Articular chondrocyte of knee joint (primary cell): ENCODE measurements at places on chromosomes 11 and 22. TPM values are rescaled to one million over a fixed set of nuclear protein-coding genes. Genes with fewer than 3 reads are reported as not detected.

The OVOL1 gene
- total RNA-seq, result not detected in 2 replicates

The MMP27 gene
- not detected in 2 replicates for total RNA-seq

The OR6T1 gene
- total RNA-seq, result not detected in 2 replicates

The CBLIF gene
- total RNA-seq, result not detected in 2 replicates

The CNTF gene
- 1.5 and 3.7 TPM in 2 replicates for total RNA-seq

The CEP126 gene
- 14.0 and 17.4 TPM in 2 replicates for total RNA-seq

The IGSF9B gene
- total RNA-seq, result 7.1 TPM in 2 replicates

The TMA7B gene
- not detected in 2 replicates for total RNA-seq

The MFNG gene
- 0.39 and 0.86 TPM in 2 replicates for total RNA-seq

The PGA5 gene
- not detected in 2 replicates for total RNA-seq

The OR10A2 gene
- total RNA-seq, result not detected in 2 replicates

The APOA5 gene
- total RNA-seq, result not detected in 2 replicates

The SLC5A1 gene
- total RNA-seq, result not detected in 2 replicates

The AGBL2 gene
- total RNA-seq, result 0.78 and 0.97 TPM in 2 replicates

The SCN4B gene
- 0.32 and 0.52 TPM in 2 replicates for total RNA-seq

The P4HA3 gene
- 5.6 and 6.2 TPM in 2 replicates for total RNA-seq

The PHRF1 gene
- 20.2 and 20.4 TPM in 2 replicates for total RNA-seq

The MS4A14 gene
- total RNA-seq, result not detected in 2 replicates

The INPP5J gene
- 0.13 TPM in 1 of 2 replicates, not detected in the other for total RNA-seq

The TREH gene
- not detected in 2 replicates for total RNA-seq

The CARNS1 gene
- 0.97 and 1.2 TPM in 2 replicates for total RNA-seq

The KRTAP5-8 gene
- total RNA-seq, result 0.22 and 0.26 TPM in 2 replicates

The NPAS4 gene
- total RNA-seq, result under 0.01 TPM in 1 of 2 replicates, not detected in the other
